NCI-H774 (cell line): ENCODE measurements at places on chromosomes 7 and 10.

DNA sequence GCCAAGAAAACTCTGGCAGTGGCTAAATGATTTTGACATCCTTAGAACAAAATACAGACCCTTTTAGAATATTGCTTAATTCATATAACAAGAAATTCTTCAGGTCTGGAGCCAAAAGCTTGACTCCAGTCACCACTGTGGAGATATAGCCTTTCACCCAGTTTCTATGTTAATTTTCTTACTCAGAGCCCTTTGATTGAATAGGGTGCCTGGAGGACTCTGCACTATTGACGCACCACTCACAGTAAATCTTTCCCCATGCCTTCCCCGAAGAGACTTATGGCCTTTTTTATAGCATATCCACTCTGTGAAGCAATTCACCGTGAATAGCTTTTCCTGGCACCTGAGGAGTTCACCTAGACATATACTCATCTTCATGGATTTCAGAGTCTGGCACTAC lies 613.8 kb downstream of the ZWINT start:
- DNase-seq, result no peak

- no peak for DNase-seq
Observed at GRCh38 chr10:94583124-94583523, 37.5 kb downstream of the HELLS start.

- no peak for DNase-seq
Observed at GRCh38 chr10:80540618-80540980, 2.9 kb downstream of the SH2D4B start.

- DNase-seq, result no peak
Observed at GRCh38 chr10:88120075-88120474, 256.6 kb downstream of the PTEN start.

DNA sequence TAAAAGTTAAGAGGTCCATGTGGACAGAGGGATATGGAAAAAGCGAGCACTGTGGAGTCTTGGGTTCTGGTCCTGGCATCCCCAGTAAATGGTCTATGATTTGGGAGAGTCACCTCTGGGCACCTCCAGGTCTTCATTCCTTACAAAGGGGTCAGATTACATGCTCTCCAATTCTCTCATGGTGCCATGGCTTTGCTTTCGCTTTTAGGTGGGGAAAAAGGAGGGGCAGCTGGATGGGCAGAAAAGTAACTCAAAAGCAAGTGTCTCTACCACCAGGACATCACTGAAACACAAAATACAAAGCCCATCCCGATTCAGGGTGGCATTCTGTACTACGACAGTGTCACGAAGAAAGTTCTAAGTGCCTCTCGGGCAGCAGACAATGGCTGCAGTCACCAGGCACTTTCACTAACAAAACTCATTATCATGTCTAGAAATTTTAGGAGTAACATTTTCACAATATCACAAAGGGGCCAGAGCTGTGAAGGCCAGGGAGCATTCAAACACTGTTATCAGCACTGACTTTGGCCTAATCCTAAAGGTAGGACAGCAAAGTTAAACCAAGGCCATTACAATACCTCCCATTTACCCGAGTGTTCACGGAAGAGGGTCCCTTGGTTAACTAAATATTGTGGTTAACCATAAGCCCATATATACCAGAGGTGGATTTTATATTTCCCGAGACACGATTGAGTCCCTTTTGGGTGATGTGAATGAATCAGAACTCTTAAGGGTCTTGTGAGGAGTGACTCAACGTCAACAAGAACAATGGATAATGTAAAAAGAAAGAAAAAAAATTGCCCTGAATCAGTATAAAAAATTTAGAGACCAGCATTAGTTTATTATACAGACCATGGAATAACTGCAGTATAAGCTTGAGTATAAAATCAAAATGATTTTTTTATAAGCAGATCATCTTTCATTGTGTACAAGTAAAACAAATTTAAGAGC lies 2.5 kb downstream of the PSAP start:
- no peak for DNase-seq

DNA sequence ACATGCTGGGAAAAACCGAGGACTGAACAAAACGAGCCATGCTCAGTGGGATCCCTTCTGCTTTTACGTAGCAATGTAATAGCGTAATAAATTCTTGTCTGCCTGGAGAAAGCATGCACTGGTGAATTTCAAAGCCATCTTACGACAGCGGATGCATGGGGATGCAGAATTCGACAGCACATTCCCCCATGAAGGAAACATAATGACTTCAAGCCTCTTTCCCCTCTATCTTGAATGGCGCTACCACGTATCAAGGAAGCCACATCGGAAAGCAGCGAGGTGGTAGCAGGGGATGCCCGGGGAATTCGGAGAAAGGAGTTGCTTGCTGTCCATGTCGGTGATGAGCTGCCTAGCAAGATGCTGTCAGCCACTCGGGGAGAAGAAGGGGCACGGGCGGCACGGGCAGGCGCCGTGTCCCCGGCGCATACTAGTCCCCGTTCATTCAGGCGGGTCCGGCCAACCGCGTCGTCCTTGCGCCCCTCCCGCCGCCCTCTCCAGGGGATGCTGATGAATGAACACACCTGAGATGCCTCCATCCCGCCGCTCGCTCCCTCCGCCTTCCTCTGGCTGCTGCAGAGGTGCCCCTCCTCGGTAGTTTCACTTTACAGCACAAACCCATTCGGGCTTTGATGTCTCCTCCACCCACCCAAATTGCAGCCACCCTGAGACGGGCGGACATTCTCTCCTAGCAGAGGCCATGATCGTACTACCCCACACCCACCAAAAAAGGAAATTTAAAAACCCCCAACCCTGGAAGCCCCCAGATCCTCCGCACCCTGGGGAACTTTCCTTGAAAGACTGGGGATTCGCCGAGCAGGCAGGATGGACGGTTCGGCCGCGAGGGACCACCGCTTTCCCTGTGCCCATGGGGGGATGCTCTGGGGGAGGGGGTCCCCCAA lies 644 bp downstream of the SORBS1 start:
- DNase-seq, result no peak

- DNase-seq, result no peak
Observed at GRCh38 chr10:13883636-13884444, 297.1 kb downstream of the PRPF18 start.

GRCh38 chr10:132669208-132669861 lies 116.6 kb downstream of the NKX6-2 start:
- no peak for DNase-seq

DNA sequence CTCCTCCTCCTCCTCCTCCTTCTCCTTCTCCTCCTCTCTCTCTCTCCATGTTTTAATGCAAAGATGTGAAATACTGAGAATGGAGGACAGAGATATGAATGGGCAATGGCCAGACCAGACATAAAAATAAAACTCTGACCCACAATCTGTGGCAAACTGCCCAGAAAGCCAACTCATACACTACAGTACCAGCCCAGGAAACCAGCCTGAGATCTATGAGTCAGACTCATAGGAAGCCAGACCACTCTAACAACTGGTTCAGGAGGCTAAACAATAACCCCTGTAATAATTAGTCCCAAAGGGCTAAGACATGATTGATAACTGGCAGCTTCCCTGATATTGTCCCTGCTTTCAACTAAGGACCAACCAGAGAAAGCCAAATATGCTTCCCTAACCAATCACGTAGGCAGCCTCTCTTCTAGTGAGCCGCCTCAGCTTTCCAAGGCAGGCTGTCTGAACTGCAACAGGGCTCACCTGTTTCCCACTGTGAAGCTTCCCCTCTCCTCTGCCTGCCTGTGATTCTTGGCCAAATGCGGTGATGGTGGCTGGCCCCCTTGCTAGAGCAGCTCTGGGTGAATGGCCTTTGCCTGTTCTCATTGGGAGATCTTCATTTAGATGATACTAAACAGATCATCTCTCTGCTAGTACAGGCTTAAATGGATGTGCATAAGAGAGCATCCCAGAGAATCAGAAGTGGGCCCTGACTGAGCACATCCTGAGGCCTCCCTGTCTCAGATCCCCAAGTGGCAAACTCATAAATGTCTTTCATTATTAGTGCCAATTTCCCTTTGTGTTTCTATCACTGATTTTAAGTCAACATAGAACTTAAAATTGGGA lies 817.6 kb downstream of the TNS3 start:
- DNase-seq, result peak; percentile 1

GRCh38 chr7:7510794-7511193 lies 24.9 kb downstream of the COL28A1 start:
- no peak for DNase-seq

GRCh38 chr7:96319439-96319838 lies 2.5 kb downstream of the SLC25A13 start:
- no peak for DNase-seq

DNA sequence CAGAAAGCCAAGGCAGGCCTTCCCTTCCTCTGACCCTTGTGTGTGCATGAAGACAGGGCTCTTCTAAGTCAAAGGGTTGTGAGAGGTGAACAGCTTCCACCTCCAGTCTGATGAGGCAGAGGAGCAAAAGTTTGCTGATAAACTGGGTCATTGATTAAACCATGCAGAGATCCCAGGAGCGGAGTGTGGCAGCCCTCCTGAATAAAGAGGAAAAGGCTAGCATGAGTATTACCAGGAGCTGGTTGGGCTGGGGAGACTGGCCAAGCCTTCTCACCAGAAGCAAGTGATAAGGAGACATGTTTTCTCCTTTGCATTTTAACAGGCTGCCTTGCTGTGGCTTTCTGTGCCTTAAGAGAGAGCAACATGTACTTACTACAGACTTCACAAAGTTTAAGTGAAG lies 10.2 kb downstream of the LMOD2 start:
- DNase-seq, result no peak

GRCh38 chr10:63798599-63799498 lies 277.6 kb downstream of the REEP3 start:
- DNase-seq, result no peak

GRCh38 chr10:69646185-69647060 lies 16.4 kb downstream of the FAM241B start:
- DNase-seq, result no peak

DNA sequence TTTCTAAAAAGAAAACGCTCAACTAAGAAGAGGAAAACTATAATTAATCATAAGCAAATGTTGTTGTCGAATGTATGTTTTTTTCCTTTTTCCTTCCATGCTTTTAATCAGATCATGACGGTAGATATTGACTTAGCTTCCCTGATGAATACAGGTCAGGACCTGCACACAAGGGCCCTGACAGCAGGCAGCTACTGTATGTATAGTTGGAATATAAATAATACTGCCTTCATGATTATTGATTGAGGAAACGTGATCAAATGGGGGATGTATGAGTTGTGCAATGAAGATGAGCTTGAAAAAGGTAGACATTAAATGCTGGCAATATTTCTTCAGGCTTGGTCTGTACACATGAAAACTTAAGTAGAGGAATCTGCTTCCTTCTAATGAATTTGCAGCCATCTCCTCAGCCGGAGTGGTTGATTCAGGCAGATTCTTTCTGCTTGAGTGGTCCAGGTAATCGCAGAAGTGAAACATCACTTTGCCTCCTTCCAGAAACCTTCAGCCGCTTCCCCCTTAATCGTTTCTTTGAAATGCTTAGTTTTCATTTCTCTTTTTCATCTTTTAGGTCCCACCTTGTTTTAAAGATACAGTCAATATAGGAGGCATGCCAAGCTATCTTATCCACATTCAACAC lies 656.5 kb downstream of the SDK1 start:
- DNase-seq, result no peak

DNA sequence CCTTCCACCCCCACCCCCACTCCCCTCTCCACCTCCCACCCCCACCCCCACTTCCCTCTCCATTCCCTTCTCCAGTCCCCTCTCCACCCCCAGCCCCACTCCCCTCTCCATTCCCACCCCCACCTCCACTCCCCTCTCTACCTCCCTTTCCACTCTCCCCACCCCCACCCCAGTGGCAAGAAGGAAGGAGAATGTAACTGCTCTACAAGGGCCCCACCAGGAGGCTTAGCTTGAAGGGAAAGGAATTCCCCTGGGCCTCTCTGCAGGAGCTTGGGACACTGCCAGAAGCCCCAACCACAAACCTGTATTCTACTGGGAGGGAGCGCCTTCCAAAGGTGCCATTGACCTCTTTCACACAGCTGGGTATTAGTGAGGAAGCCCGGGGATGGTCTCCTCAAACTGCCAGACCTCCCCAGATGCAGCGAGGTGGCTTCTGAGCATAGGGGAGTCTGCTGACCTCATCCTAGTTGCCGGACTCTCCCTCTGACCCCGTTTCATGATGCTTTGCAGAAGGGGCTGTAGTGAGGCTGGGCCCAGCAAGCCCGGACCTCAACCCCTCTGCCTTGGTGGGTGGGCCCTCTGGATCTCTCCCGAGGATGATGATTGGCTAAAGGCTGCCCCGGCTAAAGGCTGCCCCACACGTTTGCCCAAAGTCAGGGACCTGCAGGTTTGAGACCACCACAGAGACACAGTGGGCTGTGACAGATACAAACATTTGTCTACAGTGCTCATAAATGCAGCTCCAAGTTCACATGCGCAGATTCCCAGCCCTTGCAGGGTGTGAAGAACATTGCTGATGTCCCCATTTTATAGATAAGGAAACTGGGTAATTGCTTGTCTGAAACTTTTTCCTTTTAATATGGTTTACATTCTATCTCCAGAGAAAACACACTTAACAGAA lies 2.9 kb downstream of the DEPP1 start:
- DNase-seq, result no peak

DNA sequence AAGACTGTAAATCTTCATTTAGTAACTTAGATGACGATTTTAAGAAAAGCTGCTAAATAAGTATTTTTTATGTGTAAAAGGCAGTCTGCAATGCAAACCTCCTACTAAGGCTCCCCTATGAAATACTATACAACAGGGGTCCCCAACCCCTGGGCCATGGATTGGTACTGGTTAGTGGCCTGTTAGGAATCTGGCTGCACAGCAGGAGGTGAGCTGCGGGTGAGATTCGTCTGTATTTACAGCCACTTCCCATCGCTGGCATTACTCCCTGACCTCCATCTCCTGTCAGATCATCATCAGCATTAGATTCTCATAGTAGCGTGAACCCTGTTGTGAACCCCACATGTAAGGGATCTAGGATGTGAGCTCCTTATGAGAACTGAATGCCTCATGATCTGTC lies 580.4 kb downstream of the MAGI2 start:
- DNase-seq, result no peak

DNA sequence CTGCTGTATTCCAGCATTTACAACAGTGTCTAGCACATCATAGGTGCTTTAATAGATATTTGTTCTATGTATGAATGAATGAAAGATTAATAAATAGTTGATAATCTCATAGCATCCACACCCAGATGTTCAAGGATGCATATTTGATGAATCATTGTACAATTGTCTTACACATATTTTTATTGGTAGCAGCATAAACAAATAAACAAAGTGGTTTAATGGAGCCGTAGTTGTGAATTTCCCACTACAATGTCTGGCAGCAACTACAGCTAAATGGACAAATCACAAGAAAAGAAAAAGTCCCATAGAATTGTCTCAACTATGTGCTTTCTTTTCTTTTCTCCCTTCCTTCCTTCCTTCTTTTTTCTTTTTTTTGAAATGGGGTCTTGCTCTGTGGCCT lies 150.8 kb downstream of the NRP1 start:
- DNase-seq, result no peak

- no peak for DNase-seq
Observed at GRCh38 chr7:64993901-64994300, 3.1 kb upstream of the ZNF117 start.

DNA sequence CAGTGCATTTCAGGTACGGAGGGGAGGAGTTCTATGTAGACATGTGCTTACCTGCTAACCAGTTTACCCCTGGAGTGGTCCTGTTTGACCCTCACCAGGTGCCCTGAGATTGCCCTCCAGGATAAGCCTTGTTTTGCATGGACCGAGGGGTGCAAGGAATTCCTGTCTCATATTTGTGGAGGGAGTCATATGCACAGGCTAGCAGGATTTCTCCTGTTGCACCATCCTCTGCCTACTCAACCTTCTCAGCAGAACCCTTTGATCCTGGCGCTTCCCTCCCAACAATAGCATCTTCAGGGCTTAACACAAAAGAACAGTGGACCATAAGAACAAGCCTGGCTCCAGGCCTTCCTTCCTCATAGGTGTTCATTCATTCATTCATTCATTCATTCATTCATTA lies 7.2 kb downstream of the TRPV6 start:
- DNase-seq, result no peak

GRCh38 chr7:149783386-149784250 lies 10.2 kb upstream of the ZNF467 start:
- no peak for DNase-seq
